IPS DF 19.7 (cell line): ENCODE measurements at places on chromosomes 4 and X.

- DNase-seq = no peak
Measured at GRCh38 chrX:1170243-1170642, 42.2 kb downstream of the CRLF2 start.

- DNase-seq = no peak
Measured at GRCh38 chr4:83618431-83618830, 82.5 kb downstream of the GPAT3 start.

DNA sequence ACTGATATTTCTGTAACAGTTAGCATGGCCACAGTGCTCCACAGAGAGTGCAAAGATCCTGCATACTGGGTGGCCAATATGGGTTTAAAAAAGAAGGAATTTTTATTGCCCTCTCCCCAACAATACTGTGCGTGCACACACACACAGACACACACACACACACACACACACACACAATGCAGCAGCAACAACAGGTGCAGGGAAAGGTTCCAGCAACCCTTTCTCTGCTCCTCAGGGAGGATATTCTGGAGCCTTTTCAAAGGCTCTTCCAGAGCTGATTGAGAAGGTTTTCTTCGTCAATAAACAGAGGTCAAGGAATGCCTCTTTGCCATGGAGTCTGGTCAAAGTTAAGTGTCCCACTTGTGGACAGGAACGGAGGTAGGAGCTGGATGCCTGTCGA lies 84.8 kb upstream of the ZFP42 start:
- no peak for DNase-seq

DNA sequence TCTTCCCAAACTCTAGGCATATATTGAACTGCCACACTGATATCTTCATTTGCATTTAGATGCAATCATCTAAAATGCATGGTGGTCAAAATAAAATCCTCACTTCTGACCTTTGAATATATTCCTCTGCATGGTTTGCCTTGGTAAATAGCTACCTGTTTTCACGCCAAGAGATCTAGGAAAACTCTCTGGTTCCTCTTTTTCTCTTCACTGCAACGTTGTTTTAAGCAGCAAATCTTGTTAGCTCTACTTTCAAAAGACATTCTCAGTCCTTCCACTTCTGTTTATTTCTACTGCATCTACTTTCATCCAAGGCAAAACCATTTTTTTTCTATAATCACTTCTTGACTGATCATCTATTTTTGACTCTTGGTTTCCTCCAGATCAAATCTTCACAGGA lies 1001.6 kb upstream of the GRID2 start:
- DNase-seq = no peak

- no peak for DNase-seq
Measured at GRCh38 chr4:39730072-39730471, 32.1 kb downstream of the UBE2K start.

DNA sequence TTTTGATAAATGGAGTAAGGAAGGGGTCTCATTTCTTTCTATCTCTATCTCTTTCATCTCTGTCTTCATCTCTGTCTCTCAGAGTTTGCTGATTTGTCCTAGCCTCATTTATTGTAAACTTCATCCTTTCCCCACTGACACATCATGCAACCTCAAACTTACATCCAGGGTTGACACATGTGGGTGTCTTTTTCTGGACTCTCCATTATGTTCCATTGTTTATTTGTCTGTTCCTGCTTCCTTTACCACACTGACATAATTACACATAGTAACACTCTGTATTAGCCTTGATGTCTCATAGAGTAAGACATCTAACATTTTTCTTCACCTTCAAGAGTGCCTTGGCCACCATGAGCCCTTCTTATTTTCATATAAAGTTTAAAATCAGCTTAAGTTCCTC lies 8.1 kb upstream of the SRD5A3 start:
- DNase-seq = no peak

GRCh38 chr4:134936014-134936413 lies 734.4 kb upstream of the PABPC4L start:
- DNase-seq = no peak

GRCh38 chrX:115400960-115401359 lies 111.4 kb downstream of the LUZP4 start:
- DNase-seq = peak; percentile 5

GRCh38 chr4:107035819-107036583 lies at the start of gene DKK2:
DKK2 (minus strand) TSS chr4:107036313; CDS start chr4:107035591, 722 bp downstream.
- no peak for DNase-seq
